Mononuclear cell (primary cell): ENCODE measurements at places on chromosomes 1 and 21. TPM values are rescaled to one million over a fixed set of nuclear protein-coding genes. Genes with fewer than 3 reads are reported as not detected.

Gene AK5
- total RNA-seq = 16.3 TPM

Gene ERG
- total RNA-seq = 1.4 TPM

Gene CDCA8
- 0.31 TPM for total RNA-seq

Gene NUAK2
- total RNA-seq = 34.2 TPM

Gene GABRD
- not detected for total RNA-seq

Gene TCEA3
- 19.2 TPM for total RNA-seq

Gene PLA2G2A
- not detected for total RNA-seq

Gene LRRC7
- 1.7 TPM for total RNA-seq

Gene CTTNBP2NL
- 0.63 TPM for total RNA-seq

Gene NKAIN1
- under 0.01 TPM for total RNA-seq

Gene MRPS6
- 5.4 TPM for total RNA-seq

Gene CLCA1
- total RNA-seq = not detected

Gene ACTA1
- not detected for total RNA-seq

Gene TLCD4
- 0.21 TPM for total RNA-seq

Gene TMEM125
- total RNA-seq = 0.10 TPM

Gene LRRC71
- total RNA-seq = not detected
